ENCODE measurements at places on chromosomes 12 and 14.

- H3K27ac ChIP-seq, result no peak overlapping the region
- no peaks in the 10 kb centered on the region for H3K4me1 ChIP-seq
- H3K4me3 ChIP-seq, result no peak overlapping the region
- no peaks in the 10 kb centered on the region for H3K36me3 ChIP-seq
- H3K27me3 ChIP-seq, result peaks cover 64% of the 10 kb centered on the region
Observed at GRCh38 chr12:98296462-98297079, 218.8 kb upstream of the TMPO start.

- no peak for DNase-seq
- H3K27ac ChIP-seq, result no peak overlapping the region
- H3K4me3 ChIP-seq, result no peak overlapping the region
- H3K4me1 ChIP-seq, result peaks cover 12% of the 10 kb centered on the region
- H3K36me3 ChIP-seq, result no peaks in the 10 kb centered on the region
Observed at GRCh38 chr14:33590891-33591630, 359.8 kb downstream of the EGLN3 start.

- H3K36me3 ChIP-seq, result no peaks in the 10 kb centered on the region
- DNase-seq, result no peak
- no peak overlapping the region for H3K4me3 ChIP-seq
- no peaks in the 10 kb centered on the region for H3K4me1 ChIP-seq
- H3K27me3 ChIP-seq, result peaks cover 69% of the 10 kb centered on the region
Observed at GRCh38 chr12:51846911-51847642, 1.4 kb downstream of the FIGNL2 start.

DNA sequence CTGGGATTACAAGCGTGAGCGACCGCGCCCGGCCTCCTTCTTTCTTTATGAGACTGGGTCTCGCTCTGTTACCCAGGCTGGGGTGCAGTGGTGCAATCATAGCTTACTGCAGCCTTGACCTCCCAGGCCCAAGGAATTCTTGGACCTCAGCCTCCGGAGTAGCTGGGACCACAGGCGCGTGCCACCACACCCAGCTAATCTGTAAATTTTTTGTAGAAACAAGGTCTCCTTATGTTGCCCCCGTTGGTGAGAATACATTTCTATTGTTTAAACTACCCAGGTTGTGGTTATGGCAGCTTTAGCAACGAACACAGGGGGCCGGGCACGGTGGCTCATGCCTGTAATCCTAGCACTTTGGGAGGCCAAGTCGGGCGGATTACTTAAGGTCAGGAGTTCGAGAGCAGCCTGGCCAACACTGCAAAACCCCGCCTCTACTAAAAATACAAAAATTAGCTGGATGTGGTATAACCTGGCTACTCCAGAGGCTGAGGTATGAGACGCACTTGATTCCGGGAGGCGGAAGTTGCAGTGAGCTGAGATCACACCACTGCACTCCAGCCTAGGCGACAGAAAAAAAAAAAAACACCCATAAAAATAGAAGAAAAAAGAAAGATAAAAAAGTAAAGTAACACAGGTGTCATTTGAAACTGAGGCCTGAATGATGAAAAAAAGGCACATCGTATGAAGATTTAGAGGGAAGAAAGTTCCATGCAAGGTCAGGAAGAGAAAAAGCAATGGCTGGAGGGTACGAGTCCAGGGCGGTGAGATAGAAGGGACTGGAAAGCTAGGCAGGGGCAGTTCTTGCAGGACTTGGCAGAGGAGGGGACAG lies 977 bp upstream of the TMEM120B start:
- H3K27ac ChIP-seq, result peak overlapping the region; percentile 57
- no peaks in the 10 kb centered on the region for H3K27me3 ChIP-seq
- H3K4me1 ChIP-seq, result peaks cover 13% of the 10 kb centered on the region
- H3K4me3 ChIP-seq, result peak overlapping the region; percentile 95

DNA sequence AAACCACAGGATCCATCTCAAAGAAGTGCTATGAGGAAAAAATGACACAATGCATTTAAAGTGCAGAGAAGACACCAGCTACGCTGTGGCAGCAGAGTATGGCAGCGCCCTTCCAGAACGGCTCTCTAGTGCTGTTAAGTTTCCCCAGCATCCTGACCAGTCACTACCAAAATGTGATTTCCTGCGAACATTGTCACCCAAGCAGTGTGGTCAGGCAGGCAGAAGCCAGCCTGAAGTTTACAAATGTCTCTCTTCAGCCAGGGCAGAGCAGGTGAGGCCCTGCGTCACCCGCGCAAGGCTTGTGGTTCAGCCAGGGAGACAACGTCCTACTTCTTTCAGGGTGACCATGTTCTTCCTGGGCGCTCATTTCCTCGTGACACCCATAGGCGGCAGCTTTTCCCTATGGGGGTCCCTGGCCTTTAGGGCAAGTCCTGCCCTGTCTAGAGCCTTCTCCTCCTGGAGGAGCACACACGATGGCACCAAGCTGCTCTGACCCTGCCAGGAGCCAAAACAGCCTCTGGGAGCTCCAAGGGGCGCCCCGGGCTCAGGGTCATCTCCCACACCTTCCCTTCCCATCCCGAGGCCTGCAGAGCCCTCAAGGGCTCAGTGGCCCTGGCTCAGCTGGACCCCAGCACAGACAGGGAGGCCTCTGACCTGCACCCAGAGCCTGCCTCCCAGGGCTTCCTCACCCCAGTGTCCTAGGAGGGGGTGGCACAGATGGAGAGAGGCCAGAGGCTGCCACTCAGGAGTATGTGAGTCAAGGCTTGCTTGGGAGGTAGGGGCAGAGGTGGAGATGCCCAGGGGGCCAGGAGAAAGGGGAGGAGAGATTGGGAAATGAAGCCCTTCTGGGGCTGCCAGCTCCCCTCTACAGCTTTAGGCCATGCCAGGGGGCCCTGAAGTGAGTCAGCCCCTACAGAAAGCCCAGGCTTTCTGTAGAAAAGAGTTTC lies 41.9 kb downstream of the PSMA6 start:
- peak overlapping the region; percentile 74 for H3K27ac ChIP-seq
- H3K4me1 ChIP-seq, result peaks cover 35% of the 10 kb centered on the region
- H3K36me3 ChIP-seq, result no peaks in the 10 kb centered on the region
- H3K27me3 ChIP-seq, result no peaks in the 10 kb centered on the region

DNA sequence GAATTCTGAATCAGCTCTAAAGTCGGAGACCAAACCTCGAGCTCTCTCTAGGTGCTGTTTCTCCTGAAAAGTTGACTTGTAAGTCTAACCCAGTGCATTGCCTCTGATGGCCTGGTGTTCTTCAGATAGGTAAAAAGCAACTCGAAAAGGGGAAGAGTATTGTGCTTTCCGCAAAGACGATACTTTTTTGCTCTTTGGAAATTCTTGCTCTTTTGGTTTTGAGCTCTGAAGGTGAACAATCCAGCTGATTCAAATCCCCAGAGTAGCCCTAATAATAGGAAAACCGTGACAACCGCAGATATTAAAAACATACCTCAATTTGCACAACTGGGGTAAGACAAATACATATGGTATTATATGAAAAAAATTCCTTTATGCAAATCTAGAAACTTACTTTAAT lies 447.4 kb downstream of the RAD51B start:
- H3K4me1 ChIP-seq, result no peaks in the 10 kb centered on the region
- H3K27me3 ChIP-seq, result no peaks in the 10 kb centered on the region
- no peaks in the 10 kb centered on the region for H3K36me3 ChIP-seq
- H3K27ac ChIP-seq, result no peak overlapping the region
- DNase-seq, result no peak

DNA sequence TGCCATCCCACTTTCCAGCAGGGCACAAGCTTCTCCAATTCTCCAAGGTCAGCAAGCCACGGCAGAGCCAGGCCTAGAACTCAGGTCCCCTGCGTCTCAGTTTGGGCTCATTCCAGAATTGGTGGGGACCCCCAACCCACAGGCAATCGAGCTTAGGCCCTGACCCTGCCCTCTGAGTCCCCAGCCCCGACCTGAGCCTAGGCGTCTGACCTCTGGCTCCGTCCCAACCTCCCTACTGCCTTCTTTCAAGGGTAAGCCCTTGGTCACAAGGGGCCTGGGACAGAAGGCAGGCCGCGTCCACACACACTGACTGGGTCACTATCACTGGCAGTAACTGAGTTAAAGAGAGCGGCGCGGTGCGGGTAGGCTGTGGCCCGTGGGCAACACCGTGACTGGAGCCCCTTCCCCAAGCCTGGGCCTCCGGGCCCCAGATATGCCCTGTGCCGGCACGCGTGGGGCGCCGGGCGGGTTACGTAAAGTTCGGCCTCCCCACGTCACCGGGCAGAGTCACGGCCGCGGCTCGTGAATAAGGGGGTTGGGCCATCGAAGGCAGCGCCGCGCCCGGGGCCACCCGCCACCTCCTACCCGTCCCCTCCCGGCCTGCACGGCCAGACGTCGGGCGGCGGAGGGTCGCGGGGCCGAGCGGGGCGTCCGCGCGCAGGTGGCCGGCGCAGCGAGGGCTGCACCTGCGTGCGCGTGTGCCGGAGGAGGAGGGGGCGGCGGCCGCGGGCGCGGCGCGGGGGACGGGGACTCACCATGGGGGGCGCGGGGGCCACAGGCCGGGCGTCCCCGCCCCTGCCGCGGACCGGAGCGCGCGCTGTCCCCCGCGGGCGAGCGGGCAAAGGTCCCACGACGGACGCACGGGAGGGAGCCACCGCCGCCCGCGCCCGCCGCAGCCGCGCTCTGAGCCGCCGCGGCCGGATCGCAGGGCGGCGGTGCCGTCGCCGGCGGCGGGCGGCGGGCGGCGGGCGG lies 516 bp downstream of the ANKRD9 start:
- H3K4me3 ChIP-seq, result peak overlapping the region; percentile 72
- H3K4me1 ChIP-seq, result no peaks in the 10 kb centered on the region
- no peak for DNase-seq
- no peaks in the 10 kb centered on the region for H3K27me3 ChIP-seq
- H3K27ac ChIP-seq, result no peak overlapping the region

DNA sequence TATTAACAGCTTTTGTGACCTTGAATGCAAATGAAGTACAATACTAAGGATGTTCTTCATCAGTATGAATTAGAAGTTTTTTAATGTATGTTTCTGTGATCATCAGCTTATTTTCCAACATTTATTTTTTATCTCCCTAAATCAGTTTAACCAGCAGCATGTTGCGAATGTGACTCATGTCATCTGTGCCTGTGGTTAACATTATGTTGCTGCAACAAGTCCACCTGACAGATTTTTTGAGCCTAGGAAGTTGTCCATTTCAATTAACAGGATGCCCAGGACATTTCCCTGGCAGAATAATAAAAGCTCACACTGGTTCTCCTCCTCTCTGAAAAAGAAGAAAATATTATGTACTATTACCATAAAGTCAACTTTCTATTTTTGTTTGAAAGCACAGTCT lies 155.5 kb downstream of the SYT1 start:
- H3K27me3 ChIP-seq, result no peaks in the 10 kb centered on the region
- no peak overlapping the region for H3K27ac ChIP-seq
- H3K4me1 ChIP-seq, result peaks cover 9% of the 10 kb centered on the region
- H3K36me3 ChIP-seq, result no peaks in the 10 kb centered on the region
- no peak overlapping the region for H3K4me3 ChIP-seq
- peak; percentile 15 for DNase-seq

DNA sequence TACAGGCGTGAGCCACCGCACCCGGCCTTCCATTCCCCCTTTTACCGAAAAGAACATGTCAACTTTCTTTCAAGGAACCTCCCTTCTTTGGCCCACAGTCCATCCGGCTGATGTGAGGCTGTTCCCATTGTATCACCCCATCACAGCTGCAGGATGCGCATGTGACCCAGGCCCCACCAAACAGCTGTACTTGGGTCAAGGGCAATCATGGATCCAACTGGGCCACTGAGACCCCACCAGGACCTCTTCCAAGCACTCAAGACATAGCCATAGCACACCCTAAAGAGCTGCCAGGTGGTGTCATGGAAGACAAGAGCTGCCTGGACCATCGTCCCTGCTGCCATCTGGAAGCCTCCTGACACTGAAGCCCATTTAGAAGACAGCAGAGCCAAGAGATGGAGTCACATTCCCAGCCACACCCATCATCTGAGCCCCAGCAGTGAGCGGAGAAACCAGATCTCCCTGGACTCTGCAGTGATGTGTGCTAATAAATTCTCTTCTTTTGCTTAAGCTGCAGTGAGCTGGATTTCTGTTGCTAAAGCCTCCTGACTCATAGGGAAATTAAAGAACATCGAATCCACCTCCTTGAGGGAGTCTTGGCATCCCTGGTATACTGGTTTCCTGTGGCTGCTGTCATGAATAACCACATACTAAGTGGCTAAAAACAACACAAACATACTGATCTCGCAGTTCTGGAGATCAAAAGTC lies 105.6 kb downstream of the KSR2 start:
- no peaks in the 10 kb centered on the region for H3K36me3 ChIP-seq
- no peaks in the 10 kb centered on the region for H3K27me3 ChIP-seq
- H3K4me1 ChIP-seq, result no peaks in the 10 kb centered on the region
